BJ (cell line): ENCODE measurements at places on chromosomes 5 and 9.

GRCh38 chr9:34689512-34689911, 1.6 kb downstream of the CCL19 start:
- DNase-seq: no peak

DNA sequence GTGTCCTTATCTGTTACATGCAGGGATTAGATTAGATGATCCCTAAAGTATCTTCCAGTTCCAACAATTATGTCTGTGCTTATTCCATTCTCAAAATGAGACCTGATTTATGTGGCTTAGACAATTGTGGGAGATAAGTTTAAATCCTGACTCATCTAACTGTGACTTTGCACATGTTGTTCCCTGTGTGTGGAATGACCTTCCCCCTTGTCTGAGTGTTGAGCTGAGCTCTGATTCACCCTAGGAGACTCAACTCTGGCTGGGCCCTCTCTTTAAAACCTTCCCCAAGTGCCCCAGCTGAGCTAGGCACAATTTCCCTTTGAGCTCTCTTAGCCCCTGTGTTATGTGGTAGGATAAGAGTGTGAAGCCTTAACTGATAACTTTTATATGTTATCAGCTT, 118.9 kb upstream of the ELL2 start:
- DNase-seq: peak; percentile 26

DNA sequence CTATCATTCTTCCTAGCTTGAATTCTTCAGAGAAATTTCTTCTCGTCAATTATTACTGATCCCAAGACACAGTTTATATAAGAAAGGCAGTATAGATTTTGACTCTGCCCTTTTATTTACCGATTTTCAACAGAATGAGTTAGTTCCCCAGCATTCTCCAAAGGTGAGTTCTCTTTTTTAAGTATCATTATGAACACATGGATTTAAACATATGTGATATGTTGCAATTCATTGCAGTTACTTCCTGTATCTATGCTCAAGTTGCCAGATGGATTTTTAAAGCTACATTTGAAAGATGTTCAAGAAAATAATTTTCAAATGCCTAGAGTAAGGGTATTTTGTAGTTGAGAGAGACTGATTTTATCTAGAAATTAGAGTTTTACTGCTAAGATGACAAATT, 8.4 kb downstream of the WDR41 start:
- no peak for DNase-seq

GRCh38 chr9:112355427-112355897, 22.0 kb upstream of the PTBP3 start:
- DNase-seq: no peak
